NCI-H69 (cell line): ENCODE measurements at places on chromosomes 7 and 10.

- DNase-seq: no peak
Observed at GRCh38 chr7:837001-837400, 4.7 kb downstream of the SUN1 start.

- DNase-seq: no peak
Observed at GRCh38 chr7:6654113-6654841, 17.2 kb downstream of the ZNF316 start.

DNA sequence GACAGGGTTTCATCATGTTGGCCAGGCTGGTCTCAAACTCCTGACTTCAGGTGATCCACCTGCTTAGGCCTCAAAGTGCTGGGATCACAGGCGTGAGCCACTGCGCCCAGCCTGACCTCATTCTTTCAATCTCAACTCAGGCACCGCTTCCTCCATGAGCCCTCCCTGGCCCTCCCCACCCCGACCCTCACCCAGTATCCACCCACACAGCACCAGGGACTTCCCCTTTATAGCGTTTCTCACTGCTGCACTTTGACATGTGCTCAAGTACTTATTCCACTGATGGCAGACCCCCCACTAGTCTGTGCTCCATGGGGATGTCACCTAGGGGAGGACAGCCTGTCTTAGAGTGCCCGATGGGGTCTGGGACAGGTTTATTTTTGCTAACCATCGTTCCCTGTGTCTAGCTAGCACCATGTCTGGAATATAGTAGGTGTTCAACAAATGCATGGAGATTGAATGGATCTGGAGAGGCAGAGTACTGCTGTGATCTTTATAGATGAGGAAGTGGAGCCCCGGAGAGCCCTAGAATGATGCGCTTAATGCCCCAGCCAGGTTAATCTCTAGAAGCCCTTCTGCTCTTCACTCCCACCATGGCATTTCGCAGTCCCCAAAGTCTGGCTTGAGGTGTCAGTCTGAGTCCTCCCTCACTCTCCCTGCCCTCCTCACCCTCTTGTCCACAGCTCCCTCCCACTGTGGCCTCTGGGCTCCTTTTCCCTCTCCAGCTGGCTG lies 258.8 kb downstream of the RPS24 start:
- DNase-seq: no peak

DNA sequence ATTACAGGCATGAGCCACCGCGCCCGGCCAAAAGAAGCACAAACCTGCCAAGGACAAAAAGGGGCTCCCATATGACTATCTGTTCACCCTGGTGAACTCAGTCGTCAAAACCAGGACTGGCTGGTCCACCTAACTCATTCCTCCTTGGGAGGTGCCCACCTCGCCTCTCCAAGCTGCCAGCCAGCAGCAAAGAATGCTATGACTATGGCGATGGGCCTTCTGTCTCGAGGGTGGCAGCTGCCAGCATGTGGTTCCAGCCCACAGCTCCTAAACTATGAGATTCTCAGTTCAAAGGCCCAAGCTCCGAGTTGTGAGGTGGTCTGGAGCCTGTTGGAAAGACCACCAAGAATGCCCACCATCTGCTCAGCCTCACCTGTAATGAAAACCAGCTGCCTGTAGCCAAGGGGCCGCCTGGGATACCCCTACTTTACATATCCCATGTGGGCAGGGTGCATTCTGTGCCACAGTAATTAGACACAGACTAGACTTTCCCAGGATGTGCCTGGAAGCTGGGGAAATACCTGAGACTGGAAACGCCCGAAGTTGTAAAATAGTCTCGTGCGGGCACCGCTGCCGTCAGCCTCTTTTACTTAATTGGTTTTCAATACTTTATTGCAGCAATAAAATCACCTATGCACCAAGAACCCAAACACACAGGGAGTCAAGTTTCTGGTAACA lies 71.1 kb downstream of the ZRANB1 start:
- peak; percentile 51 for DNase-seq

- peak; percentile 13 for DNase-seq
Observed at GRCh38 chr10:29710128-29710527, 75.4 kb upstream of the SVIL start.

DNA sequence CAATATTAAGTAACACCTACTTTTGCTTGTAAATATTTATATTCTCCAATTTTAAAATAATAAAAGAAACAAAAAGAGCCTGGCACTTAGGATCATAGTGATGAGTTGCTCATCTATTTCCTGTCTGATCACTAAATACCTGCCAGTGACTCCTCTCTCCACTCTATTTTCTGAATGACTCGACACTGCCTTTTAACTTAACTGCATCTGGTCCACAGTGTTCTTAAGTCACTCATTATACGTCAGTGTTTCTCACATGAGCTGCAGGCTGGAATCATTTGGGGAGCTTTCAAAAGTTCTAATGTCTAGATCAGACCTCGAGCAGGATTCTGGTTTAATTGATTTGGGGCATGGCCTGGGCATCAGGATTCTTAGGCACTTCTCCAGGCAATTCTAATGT lies 78.0 kb upstream of the AGBL3 start:
- no peak for DNase-seq

- DNase-seq: no peak
Observed at GRCh38 chr10:33887188-33887587, 552.7 kb upstream of the NRP1 start.

- DNase-seq: no peak
Observed at GRCh38 chr7:9776900-9777299, 1196.8 kb upstream of the PHF14 start.

- DNase-seq: peak; percentile 82
Observed at GRCh38 chr7:108592646-108593201, 23.1 kb downstream of the DNAJB9 start.

DNA sequence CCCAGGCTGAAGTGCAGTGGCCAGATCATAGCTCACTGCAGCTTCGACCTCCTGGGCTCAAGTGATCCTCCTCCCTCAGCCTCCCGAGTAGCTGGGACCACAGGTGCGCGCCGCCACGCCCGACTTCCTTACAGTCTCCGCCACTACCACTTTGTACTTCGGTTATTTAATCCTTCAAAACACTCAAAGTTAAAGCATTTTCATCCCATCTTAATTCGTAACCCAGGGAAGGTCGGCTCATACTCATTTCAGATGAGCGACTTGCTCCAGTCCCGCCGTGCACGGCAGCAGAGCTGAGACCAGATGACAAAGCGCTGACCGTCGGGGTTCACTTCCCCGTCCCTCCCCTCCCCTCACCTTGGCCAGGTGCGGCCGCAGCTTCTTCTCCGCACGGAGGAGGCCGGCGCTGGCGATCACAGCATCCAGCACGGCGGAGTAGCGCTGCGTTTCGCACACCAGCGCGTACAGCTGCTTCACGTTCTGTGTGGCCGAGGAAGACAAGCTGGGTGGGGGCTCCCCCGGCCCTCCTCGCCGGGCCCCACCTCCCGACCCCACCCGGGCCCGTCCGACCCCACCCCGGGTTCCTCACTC lies 457 bp downstream of the NSUN5 start:
- peak; percentile 74 for DNase-seq

GRCh38 chr7:26900251-26900650 lies 35.9 kb upstream of the SKAP2 start:
- peak; percentile 83 for DNase-seq

GRCh38 chr7:135573541-135573940 lies 15.8 kb downstream of the NUP205 start:
- no peak for DNase-seq

DNA sequence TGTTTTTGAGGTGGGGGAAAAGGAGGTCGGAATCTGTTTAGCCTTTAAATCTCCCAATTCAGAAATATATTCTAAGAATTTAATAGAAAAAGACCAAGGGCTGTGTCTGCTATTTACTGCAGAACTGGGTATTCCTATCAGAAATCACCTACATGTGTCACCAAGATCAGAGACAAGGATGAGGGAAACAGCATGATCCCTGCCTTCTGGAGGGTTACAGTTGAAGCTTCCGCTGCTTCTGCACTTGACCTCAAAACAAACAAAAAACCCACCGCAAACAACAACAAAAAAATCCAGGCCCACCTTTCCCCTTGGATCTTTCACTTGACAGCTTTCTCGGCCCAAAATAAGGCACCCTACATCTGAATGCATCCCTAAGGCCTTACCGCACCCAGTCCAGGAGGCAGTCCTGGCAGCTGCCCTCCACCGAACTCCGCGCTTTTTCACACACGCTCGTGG lies 750 bp upstream of the CDK14 start:
- peak; percentile 71 for DNase-seq

- no peak for DNase-seq
Observed at GRCh38 chr10:124977648-124978375, 35.9 kb downstream of the ZRANB1 start.

DNA sequence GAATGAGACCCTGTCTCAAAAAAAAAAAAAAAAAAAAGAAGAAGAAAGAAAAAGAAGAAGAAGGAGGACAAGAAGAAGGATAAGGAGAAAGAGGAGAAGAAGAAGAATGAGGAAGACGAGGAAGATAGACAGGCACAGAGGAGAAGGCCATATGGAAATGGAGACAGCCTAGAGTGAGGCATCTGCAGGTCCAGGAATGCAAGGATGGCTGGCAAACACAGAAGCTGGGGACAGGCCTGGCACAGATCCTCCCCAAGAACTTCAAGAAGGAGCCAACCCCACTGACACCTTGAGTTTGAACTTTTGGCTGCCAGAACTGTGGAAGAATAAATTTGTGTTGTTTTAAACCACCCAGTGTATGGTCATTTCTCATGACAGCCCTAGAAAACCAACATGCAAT lies 38.9 kb downstream of the SPOCK2 start:
- no peak for DNase-seq

GRCh38 chr7:41190581-41190980 lies 512.3 kb downstream of the INHBA start:
- no peak for DNase-seq

DNA sequence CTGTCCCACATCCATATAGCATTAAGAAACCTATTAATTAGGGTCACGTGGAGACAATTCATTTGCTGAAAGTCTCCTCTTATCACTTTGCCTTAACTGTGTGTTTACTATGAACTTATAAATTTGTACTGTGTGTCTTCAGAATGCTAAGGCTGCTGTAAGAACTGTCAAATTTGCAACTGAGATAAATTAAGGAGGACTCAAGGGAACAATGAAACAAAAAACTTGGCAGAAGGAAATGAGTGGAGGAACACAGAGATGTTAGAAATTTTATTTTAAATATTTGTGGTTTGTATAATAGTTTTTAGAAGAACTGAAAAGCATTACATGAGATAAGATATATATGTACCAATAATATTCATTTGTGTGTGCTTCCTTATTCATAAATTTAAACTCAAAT lies 1005.3 kb upstream of the SORCS1 start:
- DNase-seq: no peak

DNA sequence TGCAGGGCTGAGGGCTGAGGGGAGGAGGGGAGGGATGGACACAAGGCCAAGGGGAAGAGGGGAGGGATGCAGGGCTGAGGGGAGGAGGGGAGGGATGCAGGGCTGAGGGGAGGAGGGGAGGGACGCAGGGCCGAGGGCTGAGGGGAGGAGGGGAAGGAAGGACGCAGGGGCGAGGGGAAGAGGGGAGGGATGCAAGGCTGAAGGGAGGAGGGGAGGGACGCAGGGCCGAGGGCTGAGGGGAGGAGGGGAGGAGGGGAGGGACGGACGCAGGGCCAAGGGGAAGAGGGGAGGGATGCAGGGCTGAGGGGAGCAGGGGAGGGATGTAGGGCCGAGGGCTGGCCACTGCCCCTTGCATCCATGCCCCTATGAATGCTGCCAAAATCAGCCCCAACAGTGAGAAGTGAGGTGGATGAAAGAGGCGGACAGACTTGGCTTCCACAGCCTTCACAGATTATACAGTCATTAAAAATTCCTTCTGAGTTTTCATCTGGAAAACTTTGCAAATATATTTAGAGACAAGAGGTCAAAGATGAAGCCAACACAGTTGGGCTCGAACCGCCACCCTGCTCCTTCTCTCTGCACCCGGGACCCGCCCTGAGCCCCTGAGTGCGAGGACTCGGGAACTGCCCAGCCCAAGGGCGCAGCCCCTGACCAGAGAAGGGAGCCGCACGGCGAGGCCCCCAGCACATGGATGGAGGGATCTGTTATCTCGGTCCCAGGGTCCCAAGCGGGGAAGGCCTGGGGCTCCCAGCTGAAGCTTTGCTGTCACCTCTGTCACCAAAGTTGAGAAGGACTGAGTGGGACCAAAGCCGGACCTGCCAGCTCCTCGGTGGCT lies 65.8 kb downstream of the DIP2C start:
- DNase-seq: no peak

DNA sequence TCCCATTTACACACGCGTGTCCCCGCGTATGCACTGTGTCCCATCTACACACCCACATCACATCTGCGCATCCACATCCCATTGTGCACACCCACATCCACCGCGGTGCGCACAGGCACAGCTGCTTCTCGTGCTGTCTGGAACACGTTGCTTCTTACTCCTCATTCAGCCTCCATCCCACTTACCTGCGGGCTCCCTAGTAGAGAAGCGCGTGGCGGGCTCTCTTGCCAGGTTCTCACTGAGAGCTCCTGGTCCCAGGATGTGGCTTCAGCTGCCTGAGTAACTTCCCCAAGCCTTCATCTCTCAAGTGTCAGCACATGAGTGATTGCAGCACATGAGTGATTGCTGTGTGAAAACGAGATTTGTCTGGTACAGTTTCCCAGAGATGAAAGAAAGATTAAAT lies 117.8 kb downstream of the TRRAP start:
- DNase-seq: no peak

DNA sequence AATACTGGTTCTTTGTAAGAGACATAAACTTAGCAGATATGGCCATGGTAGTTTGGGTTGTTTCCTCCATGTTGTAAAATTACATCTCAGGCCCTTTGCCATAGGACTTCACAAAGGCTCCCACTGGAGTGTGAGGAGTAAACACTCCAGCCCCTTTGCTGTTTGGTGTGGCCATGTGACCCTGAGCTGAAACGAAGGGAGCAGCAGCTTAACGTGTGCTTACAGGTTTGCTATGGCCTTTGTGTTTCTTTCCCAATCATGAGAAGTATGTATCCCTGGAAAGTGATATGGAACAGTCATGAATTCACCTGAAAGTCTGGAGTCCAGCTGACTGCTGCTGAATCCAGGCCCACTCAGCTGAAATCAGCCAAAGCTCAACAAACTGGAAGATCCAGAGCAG lies 23.8 kb upstream of the SFTPA1 start:
- DNase-seq: no peak

DNA sequence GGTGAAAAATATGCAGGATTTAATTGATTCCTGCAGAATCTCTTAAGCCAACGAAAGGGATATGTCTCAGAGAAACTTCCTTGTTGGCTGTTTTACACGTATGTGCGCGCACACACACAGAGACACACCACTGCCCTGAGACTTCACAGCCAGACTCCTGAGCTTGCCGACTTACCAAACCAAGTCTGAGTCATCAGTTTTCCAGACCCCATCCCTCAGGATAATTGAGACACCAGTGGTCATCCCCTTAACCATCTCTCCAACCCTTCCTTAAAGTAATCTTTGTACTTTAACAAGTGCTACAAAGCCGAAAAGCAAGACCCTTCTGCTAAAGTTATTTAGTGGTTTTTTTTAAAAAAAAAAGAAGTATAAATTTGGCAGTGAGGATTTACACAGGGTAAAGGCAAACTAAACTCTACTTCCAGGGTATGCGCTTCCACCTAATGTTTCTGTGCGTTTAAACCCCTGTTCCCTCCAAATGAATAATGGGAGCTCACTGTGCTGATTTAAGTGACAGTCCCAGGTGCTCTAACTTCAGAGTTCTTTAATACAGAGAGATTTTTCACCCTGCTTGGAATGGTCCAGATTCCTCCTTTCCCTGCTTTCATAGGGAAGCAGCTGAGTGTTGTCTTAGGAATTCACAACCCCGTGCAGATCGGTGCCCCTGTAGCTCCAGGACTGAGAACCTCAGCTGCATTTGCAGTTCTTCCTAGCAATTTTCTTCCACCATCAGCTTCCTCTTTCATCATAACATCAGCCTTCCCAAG lies 198.5 kb downstream of the INHBA start:
- DNase-seq: no peak
